ENCODE measurements at places on chromosomes 6 and 20.

- DNase-seq: no peak
Measured at GRCh38 chr6:148146717-148147462, 195.7 kb upstream of the SASH1 start.

DNA sequence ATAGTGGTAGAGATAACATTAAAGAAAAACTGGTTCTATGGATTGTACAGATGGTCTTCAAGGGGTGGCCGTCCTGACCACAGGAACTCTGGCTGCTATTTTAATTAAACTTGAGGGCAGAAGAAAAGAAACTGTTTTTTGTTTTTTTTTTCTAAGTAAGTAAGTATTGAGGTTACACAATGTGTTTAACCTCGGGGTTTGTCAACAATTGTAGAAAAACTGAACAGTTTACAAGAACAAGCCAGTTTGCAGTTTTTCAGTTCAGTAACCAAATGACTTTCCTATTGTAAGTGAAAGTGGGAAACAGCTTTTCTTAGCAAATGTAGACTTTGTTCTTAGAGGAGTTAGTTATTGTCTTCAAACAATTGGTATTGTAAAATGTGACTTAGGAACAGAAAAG, 77.0 kb downstream of the PLCB1 start:
- DNase-seq: no peak

DNA sequence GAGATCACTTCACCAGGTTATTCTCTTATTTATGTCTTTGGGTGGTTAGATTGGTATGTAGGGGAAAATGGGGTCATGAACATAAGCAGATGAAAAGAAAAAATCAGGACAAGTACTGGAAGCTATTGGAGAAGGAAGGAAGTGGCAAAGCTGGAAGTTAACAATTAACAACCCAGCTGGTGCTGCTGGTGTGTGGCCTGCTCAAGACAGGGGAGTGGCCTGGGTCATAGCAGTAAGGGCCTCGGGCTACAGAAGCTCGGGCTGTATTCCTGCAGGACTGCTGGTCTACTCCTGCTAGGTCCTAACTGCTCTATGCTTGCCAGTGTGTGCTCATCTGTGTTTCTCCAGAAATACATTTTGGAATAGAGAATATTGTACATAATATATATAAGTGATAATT, 19.6 kb downstream of the MYLIP start:
- no peak for DNase-seq

DNA sequence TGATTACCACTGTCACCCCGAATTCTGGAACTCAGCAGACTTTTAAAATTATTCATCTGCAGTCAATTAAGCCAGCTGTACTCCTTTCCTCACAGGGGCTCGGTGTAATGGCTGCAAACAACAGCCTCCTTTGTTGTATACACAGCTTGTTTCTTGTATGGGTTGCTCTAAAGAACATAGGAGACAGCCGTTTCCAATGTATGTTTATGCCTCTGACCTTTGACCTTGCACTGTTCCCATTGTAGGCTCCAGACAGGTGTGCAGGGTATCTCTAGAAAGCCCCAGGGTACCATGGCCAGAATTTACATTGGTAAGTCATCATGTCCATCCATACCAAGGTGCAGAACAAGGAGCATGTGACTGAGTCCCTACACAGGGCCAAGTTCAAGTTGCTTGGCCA, 11.5 kb upstream of the TENT5A start:
- no peak for DNase-seq

DNA sequence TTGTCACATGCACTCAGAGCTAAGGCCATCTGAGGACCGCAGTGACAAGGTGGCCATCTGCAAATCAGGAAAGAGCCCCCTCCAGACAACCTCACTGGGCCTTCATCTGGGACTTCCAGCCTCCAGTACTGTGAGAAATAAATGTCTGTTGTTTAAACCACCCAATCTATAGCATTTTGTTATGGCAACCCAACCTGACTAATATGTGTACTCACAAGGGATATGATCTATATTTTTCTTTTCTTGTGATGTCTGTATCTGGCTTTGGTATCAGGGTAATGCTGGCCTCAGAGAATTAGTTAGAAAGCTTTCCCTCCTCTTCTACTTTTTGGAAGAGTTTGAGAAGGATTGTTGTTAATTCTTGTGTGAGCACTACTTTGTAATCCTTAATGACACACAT, 37.5 kb upstream of the ENTPD6 start:
- DNase-seq: no peak

Data from HEK293T (cell line).